ENCODE measurements at places on chromosomes 16 and 17.

- DNase-seq, result no peak
Observed at GRCh38 chr16:29742683-29743275, 3.0 kb downstream of the C16orf54 start.

DNA sequence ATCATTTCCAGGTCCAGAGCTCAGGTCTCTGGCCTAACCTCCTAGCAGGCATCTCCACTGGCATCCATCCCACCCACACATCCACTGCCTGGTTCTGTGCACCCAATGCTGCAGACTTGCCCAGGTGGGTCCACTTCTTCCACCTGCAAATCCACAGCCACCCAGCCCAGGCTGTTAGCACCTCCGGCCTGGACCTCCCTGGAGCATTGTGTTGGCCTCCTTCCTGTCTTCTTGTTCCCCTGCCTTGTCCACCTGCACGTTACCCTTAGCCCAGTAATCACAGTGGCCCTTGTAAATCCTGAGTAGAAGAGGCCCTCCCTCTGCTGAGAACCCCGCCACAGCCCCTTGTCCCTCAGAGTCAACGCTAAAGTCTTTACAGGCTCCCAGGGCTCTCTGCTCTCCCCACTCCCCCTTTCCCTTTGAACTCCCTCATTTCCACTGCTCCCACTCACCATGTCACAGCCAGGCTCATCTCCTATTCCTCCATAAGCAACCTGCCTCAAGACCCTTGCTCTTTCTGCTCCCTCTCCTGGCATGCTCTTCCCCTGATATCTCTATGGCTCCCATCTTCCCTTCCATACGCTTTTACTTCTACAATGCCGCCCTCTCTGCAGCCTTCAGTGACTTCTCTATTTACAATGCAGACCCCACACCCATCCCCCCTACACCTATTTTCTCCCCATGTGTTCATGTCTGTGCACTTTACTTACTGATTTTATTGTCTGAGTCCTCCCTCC, 288.8 kb downstream of the FOXL1 start:
- DNase-seq, result no peak

GRCh38 chr16:81692571-81692970, 86.5 kb upstream of the PLCG2 start:
- no peak for DNase-seq

DNA sequence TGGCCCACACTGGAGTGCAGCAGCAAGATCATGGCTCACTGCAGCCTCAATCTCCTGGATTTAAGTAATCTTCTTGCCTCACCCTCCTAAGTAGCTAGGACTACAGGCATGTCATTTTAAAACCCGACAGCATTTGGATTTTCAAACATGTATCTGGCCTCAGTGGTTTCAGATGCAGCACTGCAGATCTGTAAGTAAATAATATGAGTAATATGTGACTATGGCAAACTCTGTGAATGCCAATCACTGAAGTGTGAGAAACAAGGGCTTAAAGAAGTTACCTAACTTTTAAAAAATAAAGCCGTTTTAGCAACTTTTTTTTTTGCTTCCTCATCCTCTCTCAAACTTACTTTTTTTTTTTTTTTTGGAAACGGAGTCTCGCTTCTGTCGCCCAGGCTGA, 11.9 kb downstream of the CEP20 start:
- DNase-seq, result no peak

- no peak for DNase-seq
Observed at GRCh38 chr17:2776589-2777241, 19.5 kb upstream of the RAP1GAP2 start.

DNA sequence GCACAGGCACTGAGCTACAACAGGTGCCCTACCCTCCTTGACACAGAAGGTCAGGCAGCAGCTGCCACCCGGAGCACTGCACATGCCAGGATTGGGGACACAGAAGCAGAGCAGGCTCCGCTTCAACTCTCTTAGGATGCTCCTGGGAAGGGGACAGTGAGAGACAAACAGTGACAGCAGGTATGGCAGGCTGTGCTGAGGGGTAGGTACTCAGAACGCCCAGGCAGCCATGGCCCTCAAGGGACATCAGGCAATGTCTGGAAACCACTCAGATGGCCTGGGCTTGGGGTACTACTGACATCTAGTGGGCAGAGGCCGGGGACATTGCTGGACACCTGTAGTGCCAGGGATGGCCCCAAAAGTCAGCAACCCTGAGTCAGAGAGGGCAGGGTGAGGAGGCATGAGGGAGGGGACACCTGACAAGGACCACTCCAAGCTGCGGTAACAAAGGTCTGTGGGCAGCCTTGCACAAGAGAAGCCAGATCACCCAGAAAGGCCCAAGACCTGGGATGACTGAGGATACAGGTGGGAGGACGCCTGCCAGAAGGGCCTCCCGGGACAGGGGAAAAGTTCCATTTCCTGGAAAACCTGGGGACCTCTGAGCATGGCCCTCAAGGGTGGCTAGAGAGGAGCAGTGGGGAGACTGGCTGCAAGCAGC, 21.2 kb downstream of the PEMT start:
- peak; percentile 57 for DNase-seq

DNA sequence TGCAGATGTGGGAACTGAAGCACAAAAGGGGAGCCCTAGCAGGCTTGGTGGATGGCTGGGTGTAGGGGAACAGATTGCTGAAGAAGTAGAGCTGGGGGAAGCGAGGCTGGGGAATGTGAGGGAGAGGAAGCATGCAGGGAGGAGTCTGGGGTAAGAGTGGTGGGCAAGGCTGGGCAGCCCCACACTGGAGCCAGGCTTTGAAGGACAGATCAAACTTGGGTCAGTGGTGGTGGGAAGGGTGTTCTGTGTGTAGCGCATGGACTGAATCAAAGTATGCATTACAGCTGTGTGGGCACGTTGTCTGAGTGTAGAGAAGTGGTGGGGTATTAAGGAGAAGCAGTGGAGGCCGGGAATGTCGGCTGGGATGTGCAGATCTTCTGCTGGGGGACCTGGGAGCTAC, 116.0 kb downstream of the CYLD start:
- no peak for DNase-seq

- DNase-seq, result peak; percentile 50
Observed at GRCh38 chr17:4420692-4421131, 13.0 kb upstream of the SPNS3 start.

DNA sequence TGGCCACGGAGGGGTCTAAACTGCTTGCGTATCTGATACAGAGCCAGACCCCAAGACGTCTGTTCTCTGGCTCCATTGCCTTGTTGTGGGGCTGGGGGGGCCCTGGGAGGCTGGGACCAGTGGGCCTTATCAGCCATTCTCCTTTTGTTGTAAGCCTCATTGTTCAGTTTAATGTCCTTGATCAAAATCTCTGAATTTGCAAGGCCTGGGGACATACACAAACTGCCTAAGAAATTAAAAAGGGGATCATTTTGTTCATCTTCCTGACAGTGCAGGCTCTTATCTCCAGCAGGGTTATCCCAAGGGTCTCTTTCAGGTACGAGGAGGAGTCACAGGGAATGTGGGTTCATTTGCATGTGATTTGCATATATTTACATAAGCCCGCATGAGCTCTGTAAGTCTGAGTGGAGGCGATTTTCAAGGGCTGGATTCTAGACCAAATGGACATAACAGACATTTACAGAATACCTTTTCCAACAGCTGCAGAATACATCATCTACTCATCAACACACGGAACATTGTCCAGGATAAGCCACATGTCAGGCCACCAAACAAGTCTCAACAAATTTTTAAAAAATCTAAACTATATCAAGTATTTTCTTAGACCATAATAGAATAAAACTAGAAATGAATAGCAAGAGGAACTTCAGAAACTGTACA, 269.8 kb downstream of the RBFOX1 start:
- DNase-seq, result no peak

DNA sequence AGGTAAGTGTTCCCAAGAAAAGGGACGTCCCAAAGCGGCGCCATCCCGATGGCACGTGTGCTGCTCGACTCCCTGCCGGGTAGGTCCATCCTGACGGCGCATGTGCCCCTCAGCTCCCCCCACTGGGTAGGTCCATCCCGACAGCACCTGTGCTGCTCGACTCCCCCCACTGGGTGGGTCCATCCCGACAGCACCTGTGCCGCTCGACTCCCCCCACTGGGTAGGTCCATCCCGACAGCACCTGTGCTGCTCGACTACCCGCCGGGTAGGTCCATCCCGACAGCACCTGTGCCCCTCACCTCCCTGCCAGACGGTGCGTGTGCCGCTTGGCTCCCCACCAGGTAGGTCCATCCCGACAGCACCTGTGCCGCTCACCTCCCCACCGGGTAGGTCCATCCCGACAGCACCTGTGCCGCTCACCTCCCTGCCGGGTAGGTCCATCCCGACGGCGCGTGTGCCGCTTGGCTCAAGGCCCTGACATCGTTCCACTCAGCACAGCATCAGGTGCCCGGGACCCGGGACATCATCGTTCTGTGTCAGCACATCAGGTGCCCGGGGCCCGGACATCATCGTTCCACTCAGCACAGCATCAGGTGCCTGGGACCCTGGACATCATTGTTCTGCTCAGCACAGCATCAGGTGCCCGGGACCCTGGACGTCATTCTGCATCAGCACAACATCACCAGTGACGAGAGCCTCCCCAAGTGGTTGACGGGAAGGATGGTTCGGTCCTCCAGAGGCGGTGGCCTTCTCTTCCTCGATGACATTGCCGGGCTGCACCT, 5.7 kb upstream of the FN3K start:
- DNase-seq, result no peak

DNA sequence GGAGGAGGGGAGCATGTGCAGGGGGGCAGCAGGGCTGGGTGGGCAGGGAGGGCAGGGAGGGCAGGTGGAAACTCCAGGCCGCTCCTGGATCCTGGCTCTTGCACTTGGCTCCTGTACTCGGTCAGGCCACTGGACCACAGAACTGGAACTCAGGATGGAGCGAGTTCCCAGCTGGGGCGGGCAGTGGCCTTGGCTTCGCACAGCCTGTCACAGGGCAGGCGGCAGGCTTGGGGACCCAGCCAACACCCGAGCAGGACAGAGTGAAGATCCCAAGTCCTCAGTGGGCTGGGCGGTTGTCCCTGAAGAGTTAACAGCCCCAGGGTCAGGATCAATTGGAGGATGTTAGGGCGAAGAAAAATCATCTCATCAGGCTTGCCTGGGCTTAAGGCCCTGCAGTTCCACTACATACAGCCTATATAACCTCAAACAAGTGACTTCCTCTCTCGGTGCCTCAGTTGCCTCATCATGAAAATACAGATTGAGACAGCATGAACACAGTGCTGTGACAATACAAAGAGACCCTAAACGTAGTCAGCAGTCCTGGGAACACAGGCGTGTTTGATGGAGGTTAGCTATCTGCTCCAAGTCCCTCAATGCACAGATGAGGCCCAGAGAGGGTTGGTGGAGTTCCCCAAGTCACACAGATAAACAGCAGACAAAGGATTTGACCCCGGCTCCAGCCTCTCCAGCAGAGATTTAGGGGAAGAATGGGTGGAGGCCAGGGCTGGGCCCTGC, 21.9 kb downstream of the ZNF423 start:
- DNase-seq, result no peak

GRCh38 chr16:49484451-49484849, 110.8 kb downstream of the C16orf78 start:
- peak; percentile 22 for DNase-seq

- DNase-seq, result no peak
Observed at GRCh38 chr16:57630931-57631845, 2.8 kb downstream of the ADGRG1 start.

DNA sequence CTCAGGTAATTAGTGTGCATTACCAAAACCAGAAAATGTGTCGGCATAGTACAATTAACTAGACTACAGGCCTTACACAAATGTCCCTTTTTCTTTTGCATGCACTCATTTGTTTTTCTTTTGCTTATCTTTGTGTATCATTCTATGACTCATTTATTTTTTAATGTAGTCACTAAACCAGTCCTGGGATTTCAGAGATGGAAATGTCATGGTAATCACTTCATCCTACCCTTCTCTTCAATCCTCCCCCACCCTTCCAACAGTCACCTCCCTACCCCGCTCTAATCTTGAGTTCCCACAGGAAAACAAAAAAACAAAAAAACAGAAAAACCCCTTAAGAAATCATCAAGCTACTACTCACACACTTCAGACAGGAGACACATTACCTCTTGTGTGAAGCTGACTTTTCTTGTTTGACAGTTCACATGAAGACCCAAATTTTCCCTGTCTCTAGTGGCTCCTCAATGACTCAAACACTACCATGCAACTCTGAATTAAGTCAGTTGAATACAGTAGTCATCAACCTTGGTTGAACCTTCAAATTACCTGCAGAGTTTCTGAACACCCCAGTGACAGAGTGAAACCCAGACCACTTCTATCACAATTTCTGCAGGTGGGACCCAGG, 242.4 kb upstream of the SALL1 start:
- no peak for DNase-seq

DNA sequence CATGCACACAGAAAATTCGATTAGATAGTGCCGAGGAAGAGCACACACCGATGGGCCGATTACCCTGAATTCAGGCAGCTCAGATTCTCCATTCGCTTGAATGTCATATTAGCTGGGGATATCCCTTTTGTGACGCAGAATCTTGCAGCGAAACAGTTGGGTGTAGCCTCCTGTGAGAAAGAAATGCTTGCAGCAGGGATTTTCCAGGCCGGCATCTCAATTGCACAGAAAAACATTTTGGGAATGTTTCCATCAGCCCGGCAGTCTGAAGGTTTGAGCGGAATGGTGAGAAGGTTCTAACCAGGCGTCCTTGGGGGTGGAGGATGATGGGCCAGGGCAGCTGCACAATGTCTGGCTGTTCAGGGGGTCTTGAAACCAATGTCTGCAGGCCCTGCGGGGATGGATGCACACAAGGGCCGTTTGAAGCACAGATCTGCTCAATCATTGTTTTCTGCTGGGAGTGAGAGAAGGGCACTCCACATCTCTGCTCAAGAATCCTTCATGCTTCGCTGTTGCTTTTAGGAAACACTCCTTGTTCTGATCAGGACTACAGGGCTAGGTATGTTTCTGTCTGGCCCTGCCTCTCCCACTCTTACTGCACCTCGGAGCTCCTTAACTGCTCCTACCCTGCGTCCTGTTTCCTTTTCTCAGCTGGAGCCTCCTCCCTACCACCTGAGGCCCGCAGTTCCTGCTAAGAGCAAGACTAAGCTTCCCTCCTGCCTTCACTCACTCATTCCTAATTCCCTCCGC, 94.6 kb downstream of the CMIP start:
- DNase-seq, result no peak

GRCh38 chr17:48723423-48724250, 652 bp downstream of the PRAC2 start:
- DNase-seq, result peak; percentile 67

DNA sequence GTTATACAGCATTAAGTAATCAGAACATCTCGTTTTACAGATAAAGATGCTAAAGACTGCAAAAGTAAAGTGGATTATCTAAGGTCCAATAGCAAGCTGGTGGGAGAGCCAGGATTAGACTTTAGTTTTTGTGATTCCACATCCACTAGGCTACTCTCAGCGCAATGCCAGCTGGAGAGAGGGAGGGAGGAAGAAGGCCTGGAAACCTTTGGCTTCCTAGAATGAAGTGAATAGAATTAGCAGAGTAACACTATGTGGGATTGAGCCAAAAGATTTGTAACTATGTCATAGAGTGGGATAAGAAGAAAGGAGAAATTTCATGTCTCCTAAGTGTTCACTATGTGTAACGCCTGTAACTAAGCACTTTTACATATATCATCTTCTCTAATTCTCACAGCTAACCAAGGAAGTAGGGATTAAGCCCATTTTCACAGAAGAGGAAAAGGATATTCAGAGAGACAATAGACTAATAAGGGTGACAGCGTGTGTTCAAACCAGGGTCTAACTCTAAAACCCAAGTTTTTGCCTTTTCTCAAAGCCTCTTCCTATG, 25.4 kb upstream of the NSRP1 start:
- no peak for DNase-seq

- no peak for DNase-seq
Observed at GRCh38 chr16:56191835-56192634, 746 bp downstream of the GNAO1 start.

GRCh38 chr16:81635063-81635937, 143.8 kb upstream of the PLCG2 start:
- DNase-seq, result no peak

Data from prostate gland (tissue), 2 donors.